ENCODE measurements at places on chromosomes 11 and 22.

DNA sequence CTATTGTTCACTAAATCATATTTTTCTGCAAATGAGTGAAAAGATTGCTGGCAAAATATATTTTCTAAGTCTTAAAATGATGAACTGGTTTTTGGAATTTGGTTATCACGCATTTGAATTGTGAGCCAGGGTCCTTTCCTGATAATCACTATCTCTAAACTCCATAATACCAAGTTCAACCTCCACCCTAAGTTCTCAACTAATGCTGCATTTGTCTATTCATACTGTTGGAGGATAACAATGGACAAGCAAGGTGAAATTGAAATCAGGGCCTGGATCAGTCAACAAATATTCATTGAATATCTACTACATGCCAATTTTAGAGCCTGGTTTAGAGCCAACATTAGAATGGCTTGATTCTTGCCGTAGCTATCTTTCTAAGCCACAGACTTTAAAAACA is 4.7 kb upstream of the PCF11 start:
- no peak for DNase-seq

- no peak for DNase-seq
Measured at GRCh38 chr11:101686514-101686913, 102.7 kb upstream of the TRPC6 start.

- no peak for DNase-seq
Measured at GRCh38 chr11:91407842-91408241, 816.8 kb upstream of the FAT3 start.

GRCh38 chr11:9208726-9209501 is 56.2 kb downstream of the DENND5A start:
- no peak for DNase-seq

DNA sequence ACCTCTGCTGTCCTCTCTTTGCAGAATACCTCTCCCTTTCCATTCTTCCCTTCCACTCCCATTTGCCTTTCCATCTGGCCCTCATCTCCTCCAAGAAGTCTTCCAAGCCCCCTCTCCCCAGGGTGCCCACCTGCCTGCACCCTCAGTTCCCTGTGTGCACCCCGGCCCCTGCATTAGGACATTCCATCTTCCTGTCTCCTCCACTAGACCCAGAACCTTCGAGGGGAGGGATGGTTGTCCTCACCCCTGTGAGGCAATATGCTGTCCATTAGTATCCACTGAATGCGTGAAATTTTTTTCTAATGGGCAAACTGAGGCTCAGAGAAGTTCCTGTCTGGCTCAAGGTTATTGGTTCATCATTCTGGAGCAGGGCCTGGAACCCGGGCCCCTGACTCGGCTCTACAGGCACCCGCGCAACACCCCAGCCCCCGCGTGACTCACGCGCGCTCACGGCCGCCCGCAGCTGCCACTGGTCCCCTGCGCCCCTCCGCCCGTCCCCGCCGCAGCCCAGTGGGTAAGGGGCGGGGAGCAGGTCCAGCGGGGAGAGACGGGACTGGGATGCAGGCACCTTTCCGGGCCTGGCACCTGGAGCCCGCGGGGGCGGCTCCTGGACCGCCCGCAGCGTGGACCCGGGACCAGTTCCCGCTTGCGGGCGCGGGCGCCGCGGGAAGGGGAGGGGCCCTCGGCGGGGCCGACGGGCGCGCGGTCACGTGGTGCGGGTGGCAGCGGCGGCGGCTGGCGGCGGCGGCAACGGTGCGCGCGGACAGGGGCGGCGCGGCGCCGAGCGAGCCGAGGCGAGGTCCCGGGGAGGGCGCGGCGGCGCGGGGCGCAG is 7.0 kb downstream of the SEPTIN3 start:
- DNase-seq = peak; percentile 53
